ENCODE measurements at places on chromosomes 7 and 10.

DNA sequence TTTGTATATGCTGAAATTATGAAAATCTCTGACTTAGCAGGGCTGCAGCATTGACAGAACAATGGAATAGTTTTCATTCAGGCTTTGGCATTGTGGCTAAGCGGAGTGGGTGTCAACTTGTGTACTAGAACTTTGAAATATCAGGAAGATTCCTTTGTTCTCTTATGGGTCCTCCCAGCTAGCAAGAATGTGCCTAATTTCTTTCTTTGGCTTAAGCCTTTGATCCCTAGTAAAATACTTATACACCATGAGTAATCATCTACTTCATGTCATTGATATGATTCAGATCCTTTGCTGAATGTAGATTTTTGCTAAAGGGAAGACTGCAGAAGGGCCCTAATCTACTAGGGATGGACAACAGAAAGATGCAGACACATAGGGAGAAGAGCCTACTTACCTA is 6.2 kb downstream of the AVL9 start:
- H3K4me3 ChIP-seq, result no peak overlapping the region
- no peaks in the 10 kb centered on the region for H3K27me3 ChIP-seq
- no peaks in the 10 kb centered on the region for H3K36me3 ChIP-seq

DNA sequence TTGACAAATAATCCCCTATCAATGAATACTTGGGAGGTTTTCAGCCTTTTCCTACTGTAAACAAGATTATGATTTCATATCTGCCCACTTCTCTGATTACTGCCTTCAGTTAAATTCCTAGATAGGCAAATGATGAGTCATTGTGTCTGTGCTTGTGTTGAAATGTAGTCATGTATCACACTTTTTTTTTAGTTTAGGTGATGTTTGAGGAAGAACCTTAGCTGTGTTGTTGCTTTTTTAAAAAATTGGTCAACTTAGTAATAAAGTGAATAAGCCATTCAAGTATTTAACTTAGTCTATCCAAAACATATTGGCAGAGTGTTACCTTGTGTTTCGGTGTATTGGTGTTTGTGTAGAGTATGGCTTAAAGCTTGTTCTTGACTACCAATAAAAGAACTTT is 60.0 kb downstream of the WAC start:
- no peak overlapping the region for H3K27ac ChIP-seq
- H3K27me3 ChIP-seq, result no peaks in the 10 kb centered on the region
- no peaks in the 10 kb centered on the region for H3K36me3 ChIP-seq
- DNase-seq, result no peak

GRCh38 chr7:12154119-12154518 is 57.0 kb upstream of the TMEM106B start:
- H3K36me3 ChIP-seq, result no peaks in the 10 kb centered on the region
- H3K27me3 ChIP-seq, result no peaks in the 10 kb centered on the region
- DNase-seq, result no peak
- no peaks in the 10 kb centered on the region for H3K4me1 ChIP-seq
- no peak overlapping the region for H3K27ac ChIP-seq
- H3K4me3 ChIP-seq, result no peak overlapping the region

- H3K36me3 ChIP-seq, result no peaks in the 10 kb centered on the region
- no peaks in the 10 kb centered on the region for H3K27me3 ChIP-seq
- no peak for DNase-seq
- peak overlapping the region; percentile 97 for H3K27ac ChIP-seq
- H3K4me1 ChIP-seq, result peaks cover 4% of the 10 kb centered on the region
Observed at GRCh38 chr7:128456255-128456725, 612 bp downstream of the HILPDA start.

- no peak for DNase-seq
- no peak overlapping the region for H3K27ac ChIP-seq
- H3K4me1 ChIP-seq, result no peaks in the 10 kb centered on the region
- no peaks in the 10 kb centered on the region for H3K27me3 ChIP-seq
- H3K4me3 ChIP-seq, result no peak overlapping the region
- H3K36me3 ChIP-seq, result no peaks in the 10 kb centered on the region
Observed at GRCh38 chr7:118080947-118081346, 103.0 kb upstream of the LSM8 start.

DNA sequence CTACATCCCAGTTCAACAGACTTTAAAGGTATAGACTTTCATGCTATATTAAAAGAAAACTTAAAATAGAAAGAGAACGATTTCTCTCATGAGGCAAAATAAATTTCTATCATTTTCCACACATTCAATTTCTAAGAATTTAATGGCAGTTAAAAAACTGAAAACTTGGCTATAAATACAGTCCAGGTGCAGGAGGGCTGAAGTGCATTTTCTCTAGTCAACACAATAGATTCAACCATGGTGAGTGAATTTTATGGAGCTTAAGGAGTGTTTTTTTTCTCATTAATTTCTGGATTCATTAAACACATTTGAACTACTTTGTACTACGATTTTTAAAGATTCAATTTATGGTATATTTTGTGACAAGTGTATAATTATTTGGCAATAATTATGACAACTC is 240.8 kb upstream of the SLC26A5 start:
- no peaks in the 10 kb centered on the region for H3K27me3 ChIP-seq
- H3K4me1 ChIP-seq, result no peaks in the 10 kb centered on the region
- no peaks in the 10 kb centered on the region for H3K36me3 ChIP-seq
- no peak overlapping the region for H3K4me3 ChIP-seq
- no peak for DNase-seq

GRCh38 chr7:68401313-68401712 is 1197.0 kb upstream of the AUTS2 start:
- H3K27ac ChIP-seq, result no peak overlapping the region
- no peak for DNase-seq
- H3K36me3 ChIP-seq, result no peaks in the 10 kb centered on the region
- no peak overlapping the region for H3K4me3 ChIP-seq
- H3K4me1 ChIP-seq, result no peaks in the 10 kb centered on the region
- H3K27me3 ChIP-seq, result no peaks in the 10 kb centered on the region

DNA sequence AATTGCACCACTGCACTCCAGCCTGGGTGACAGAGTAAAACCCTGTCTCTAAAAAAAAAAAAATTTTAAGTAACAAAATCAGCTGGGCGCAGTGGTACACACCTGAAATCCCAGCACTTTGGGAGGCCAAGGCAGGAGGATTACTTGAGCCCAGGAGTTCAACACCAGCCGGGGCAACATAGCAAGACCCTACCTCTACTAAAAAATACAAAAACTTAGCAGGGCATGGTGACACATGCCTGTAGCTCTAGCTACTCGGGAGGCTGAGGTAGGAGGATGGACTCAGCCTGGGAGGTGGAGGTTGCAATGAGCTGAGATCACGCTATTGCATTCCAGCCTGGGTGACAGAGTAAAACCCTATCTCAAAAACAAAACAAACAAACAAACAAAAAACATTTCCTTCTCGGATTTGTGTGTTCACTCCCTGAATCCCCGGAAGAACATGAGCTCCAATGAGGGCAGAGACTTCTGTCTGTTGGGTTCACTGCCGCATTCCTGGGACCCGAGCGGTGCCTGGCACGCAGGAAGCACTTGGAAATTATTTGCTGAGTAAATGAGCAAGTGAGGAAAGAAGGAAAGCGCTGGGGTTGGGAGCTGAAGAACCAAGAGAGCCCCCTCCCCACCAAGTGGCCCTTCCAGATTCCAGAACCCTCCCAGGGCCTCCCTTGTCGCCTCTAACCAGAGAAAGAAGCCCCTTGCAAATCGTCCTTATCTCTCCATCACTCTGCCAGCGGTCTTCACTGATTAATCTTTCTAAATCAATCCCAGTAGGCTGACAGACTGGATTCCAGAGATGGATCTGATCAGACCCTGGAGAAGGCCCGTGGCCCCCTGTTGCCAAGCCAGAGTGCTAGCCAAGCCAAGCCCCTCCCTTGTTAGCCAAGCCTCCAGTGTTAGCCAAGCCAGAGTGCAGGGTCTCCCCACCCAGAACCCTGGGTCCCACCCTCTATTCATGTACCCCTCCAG is 6.2 kb downstream of the TNRC18 start:
- no peak for DNase-seq
- peak overlapping the region; percentile 99 for H3K27ac ChIP-seq
- H3K27me3 ChIP-seq, result no peaks in the 10 kb centered on the region
- no peak overlapping the region for H3K4me3 ChIP-seq
- H3K36me3 ChIP-seq, result no peaks in the 10 kb centered on the region

DNA sequence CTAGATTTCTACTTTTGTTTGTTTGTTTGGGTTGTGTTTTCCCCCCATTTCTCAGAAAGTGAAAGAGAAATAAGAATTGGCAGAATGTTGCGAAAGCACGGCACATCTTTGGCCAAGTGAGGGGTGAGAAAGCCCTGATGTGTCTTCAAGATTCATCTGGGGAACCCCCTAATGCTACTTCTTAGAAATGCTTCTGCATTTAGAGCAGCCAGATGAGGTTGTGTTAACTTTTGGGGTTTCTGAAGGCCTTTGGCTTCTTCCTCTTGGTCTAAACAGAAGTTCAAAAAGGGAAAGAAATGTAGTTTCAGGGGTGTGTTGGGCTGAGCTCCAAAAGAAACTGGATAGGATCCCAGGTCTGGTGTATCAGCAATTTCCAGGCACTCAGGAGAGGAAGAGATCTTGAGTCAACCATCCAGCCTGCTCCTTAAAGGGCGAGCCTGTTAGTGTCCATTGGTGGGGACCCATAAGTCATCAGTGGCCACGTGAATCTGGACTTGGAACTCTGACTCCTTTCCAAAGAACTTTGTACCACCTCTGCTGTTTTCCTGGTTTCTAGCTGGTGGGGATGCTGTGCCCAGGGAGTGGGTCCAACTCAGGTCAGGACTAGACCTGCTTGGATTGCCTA is 6.5 kb downstream of the DUSP5 start:
- H3K27ac ChIP-seq, result peak overlapping the region; percentile 17
- peaks cover 12% of the 10 kb centered on the region for H3K4me1 ChIP-seq
- H3K36me3 ChIP-seq, result no peaks in the 10 kb centered on the region
- no peak overlapping the region for H3K4me3 ChIP-seq

- H3K4me3 ChIP-seq, result no peak overlapping the region
- H3K27ac ChIP-seq, result no peak overlapping the region
- H3K27me3 ChIP-seq, result no peaks in the 10 kb centered on the region
- DNase-seq, result no peak
- peaks cover 45% of the 10 kb centered on the region for H3K36me3 ChIP-seq
- no peaks in the 10 kb centered on the region for H3K4me1 ChIP-seq
Observed at GRCh38 chr7:5388905-5389433, 34.7 kb downstream of the TNRC18 start.

GRCh38 chr10:99742254-99742653 is 10.2 kb downstream of the CUTC start:
- no peaks in the 10 kb centered on the region for H3K27me3 ChIP-seq
- H3K4me3 ChIP-seq, result no peak overlapping the region
- peaks cover 27% of the 10 kb centered on the region for H3K36me3 ChIP-seq
- no peak overlapping the region for H3K27ac ChIP-seq

- DNase-seq, result no peak
- no peak overlapping the region for H3K27ac ChIP-seq
- no peaks in the 10 kb centered on the region for H3K36me3 ChIP-seq
- no peaks in the 10 kb centered on the region for H3K4me1 ChIP-seq
- H3K27me3 ChIP-seq, result no peaks in the 10 kb centered on the region
- H3K4me3 ChIP-seq, result no peak overlapping the region
Observed at GRCh38 chr10:21995557-21995956, 8.0 kb downstream of the DNAJC1 start.

GRCh38 chr7:127847641-127848040 is 183.6 kb downstream of the LRRC4 start:
- H3K4me3 ChIP-seq, result no peak overlapping the region
- no peak for DNase-seq
- peaks cover 24% of the 10 kb centered on the region for H3K4me1 ChIP-seq
- H3K27me3 ChIP-seq, result no peaks in the 10 kb centered on the region
- H3K27ac ChIP-seq, result no peak overlapping the region

- no peaks in the 10 kb centered on the region for H3K27me3 ChIP-seq
- H3K4me1 ChIP-seq, result no peaks in the 10 kb centered on the region
- no peak for DNase-seq
- no peak overlapping the region for H3K4me3 ChIP-seq
Observed at GRCh38 chr10:125521721-125522680, 161.0 kb downstream of the TEX36 start.

DNA sequence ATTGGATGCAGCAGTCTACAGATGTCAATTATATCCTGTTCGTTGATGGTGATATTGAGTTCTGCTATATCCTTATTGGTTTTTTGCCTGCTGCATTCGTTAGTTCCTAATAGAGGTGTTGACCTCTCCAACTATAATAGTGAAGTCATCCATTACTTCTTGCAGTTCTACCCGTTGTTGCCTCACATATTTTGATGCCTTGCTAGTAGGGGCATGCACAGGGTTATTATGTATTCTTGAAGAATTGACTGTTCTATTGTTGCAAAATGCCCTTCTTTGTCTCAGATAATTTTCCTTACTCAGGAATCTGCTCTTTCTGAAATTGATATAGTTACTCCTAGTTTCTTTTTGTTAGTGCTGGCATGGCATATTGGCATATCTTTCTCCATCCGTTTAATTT is 140.1 kb upstream of the INHBA start:
- no peak overlapping the region for H3K4me3 ChIP-seq
- no peaks in the 10 kb centered on the region for H3K27me3 ChIP-seq
- no peaks in the 10 kb centered on the region for H3K36me3 ChIP-seq
- H3K27ac ChIP-seq, result no peak overlapping the region

- DNase-seq, result no peak
- no peaks in the 10 kb centered on the region for H3K36me3 ChIP-seq
- no peaks in the 10 kb centered on the region for H3K4me1 ChIP-seq
- H3K4me3 ChIP-seq, result no peak overlapping the region
- H3K27ac ChIP-seq, result no peak overlapping the region
Observed at GRCh38 chr7:116258734-116259133, 48.4 kb downstream of the TES start.

DNA sequence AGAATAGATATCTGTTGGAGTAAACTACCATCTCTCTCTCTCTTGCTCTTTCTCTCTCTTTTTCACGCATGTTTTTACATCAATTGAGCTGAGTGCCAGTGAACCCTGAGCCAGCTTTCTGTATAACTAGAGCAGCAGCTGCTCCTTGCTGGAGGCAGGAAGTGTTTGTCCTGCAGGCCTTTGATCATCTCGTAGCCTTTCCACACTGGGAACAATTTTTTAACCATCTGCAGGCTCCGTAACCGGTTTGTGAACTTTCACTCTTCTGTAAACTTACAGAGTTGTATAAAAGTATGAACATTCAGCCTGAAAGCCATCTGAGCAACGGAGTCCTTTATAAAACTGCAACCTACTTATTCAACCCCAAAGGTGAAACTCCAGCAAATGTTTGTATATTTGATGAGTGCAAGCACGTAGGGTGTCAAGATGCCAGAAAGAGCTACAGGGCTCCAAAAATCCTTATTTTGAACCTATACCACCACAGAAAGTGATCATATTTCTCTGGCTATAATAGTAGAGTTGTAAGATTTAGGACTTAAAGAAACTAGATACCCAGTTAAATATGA is 162.8 kb upstream of the NFE2L3 start:
- no peaks in the 10 kb centered on the region for H3K36me3 ChIP-seq
- no peak for DNase-seq
- no peaks in the 10 kb centered on the region for H3K4me1 ChIP-seq
- no peaks in the 10 kb centered on the region for H3K27me3 ChIP-seq
- H3K27ac ChIP-seq, result no peak overlapping the region

- no peak overlapping the region for H3K27ac ChIP-seq
- DNase-seq, result no peak
- H3K27me3 ChIP-seq, result no peaks in the 10 kb centered on the region
- H3K4me3 ChIP-seq, result no peak overlapping the region
- H3K36me3 ChIP-seq, result no peaks in the 10 kb centered on the region
- H3K4me1 ChIP-seq, result no peaks in the 10 kb centered on the region
Observed at GRCh38 chr7:55592492-55592891, 20.2 kb upstream of the VOPP1 start.
